ENCODE measurements at places on chromosomes 3 and 15. TPM values are rescaled to one million over a fixed set of nuclear protein-coding genes. Genes with fewer than 3 reads are reported as not detected.

- DNase-seq, result no peak
Measured at GRCh38 chr3:66353530-66353929, 132.7 kb downstream of the SLC25A26 start.

DNA sequence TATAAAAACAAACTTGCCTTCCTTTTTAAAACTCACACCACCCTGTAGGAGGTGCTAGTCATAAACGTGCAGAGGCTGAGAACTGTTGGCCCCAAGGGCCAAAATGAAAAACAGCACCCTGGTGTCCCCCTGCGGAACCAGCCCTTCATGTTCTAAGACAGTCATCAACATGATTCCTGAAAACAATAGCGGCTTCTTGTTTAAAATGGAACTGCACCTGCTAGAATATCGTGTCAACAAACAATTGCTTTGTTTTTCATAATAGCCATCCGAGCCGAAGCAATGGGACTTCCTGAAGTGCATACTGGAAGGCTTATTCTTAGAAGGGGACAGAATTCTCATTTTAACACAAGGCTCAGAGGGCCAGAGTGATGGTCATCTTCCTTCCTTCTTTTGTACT is 43.7 kb downstream of the MECOM start:
- no peak for DNase-seq

GRCh38 chr3:53650424-53650823 is 156.0 kb downstream of the CACNA1D start:
- no peak for DNase-seq

DNA sequence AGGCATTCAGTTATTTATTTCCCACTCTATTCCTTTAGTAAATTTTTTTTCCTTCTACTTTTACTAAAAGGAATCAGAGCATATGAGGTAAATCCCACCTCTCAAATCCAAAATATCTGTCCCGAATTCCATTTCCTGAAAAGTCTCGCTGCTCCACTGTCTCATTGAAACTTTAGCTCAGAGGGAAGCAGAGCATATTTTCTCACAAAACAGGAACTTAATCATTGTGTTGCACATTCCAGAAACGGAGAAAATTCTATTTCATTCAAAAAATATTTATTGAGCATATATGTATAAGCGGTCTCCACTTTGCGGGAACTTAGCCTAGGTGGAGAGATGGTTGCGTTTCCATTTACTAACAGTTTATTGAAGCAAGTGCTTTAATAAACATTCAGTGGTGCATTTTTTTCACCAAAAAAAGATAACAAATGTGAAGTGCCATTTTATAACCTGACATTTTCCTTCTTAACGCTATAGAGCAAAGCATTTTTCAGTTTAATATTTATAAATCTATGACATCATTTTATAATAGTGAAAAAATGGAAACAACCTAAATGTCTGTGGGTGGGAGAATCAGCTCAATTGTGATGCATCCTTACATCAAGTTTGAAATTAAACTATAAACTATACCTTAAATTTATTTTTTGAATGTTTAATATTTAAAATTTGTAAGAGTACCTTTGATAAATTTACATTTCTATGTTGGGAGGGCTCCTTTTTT is 67.2 kb upstream of the CSTA start:
- DNase-seq, result no peak

PYDC2 gene
- not detected for total RNA-seq

All from thyroid gland (tissue), 4 donors.